Amniotic stem cell (primary cell): ENCODE measurements at places on chromosomes 7 and 10.

DNA sequence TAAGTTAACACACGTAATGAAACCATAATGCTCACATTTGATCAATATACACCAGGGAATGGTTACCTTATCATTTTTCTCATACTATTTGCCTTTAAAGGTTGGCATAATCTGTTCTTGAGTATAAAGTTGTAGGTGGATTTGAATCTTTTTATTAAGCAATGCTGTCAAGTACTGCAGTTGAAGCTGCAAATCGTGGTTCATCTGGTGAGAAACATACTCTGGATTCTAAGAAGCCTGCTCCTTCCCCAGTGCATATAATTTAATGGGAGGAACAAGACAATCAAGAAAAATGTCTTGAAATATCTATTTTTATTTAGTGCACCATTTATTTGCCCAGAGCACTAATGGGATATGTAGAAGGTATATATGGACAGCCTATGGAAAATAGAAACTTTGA lies 68.7 kb upstream of the DLX6 start:
- no peak for DNase-seq

DNA sequence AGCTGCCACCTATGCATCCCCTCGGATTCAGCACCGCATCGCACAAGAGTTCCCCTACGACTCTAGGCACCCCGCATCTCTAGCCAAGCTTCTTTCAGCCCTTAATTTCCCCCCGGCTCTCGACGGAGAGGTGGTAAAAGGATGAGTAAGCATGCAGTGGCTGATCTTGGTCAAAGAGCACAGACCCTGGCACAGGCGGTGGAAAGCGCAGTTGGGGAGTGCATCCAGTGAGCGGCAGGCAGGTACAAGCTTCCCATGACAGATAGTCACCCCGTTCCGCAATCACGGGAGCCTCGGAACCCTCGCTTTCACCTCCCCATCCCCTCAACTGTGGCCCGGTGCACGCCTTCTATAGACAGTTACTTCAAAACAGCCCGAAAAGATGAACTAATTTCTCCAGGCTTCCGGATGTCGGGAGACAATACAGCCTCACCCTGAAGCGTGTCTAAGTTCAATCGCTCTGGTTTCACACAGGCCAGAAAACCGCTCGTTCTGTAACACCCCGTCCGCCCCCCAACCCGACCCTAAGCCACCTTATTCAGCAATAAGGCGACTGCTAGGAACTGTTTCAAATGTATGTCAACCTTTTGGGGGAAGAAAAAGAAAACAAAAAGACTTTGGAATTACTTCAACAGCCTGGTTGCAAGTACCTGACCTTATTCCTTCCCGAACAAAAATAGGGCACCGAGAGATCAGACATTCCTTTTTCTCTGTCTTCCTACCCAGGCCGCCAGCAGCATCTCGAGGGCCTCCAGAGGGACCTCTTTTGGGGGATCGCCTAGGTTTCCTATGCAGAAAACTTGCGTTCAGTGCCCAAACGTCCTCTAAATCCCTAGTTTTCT lies 1.4 kb downstream of the RHEB start:
- no peak for DNase-seq

DNA sequence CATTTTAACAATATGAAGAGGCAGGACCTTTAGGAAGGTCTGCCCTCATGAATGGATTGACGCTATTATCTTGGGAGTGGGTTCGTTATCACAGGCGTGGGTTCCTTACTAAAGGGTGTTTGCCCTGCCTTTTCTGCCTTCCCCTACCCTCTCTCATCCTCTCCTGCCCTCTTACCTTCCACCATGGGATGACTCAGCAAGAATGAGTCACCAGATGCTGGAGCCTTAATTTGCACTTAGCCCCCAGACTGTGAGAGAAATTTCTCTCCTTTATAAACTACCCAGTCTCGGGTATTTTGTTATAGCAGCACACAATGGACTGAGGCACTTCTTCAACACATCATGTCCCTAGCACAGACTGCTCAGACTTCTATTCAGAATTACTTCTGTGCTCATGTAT lies 31.4 kb upstream of the ZNF32 start:
- DNase-seq: no peak

DNA sequence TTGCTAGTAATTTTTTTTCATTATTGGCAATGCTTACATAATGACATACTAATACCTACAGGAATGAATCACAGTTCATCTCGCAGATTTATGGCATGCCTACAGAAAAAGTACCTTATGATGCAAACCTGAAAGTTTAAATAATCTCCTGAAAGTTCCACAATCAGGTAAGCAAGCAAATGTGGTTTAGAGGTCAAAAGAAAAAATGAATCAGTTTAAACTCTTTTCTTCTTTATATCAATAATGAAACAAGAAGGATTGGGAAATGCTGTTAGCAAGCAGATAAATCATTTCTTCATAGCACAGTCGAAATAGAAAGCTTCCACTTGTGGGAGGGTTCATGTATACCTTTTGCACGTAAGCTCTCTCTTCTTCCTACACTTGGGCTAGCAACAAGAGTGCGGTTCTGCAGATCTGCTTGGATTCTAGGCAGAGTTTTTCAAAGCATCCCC lies 53.7 kb upstream of the MTPN start:
- DNase-seq: no peak

GRCh38 chr10:21757185-21757901 lies 223.3 kb downstream of the MLLT10 start:
- no peak for DNase-seq

DNA sequence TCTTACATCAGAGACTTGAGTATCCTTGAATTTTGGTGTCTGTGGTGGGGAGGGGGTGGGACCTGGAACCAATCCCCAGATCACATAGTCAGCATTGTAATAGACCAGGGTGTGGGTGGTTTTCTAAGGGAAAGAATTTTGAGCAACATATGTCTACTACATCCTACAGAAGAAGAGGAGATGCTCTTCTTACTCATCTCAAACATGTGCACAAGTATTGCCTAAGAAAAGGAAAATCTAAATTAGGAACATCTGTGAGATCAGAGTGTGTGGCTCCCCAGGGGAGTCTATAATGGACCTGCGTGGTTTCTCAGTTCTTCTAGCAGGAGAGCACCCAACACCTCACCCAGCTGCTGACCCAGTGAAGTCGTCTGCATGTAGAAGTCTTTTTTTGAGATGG lies 148.8 kb downstream of the CCDC3 start:
- DNase-seq: no peak
